Mononuclear cell (primary cell): ENCODE measurements at places on chromosomes 4 and X. TPM values are rescaled to one million over a fixed set of nuclear protein-coding genes. Genes with fewer than 3 reads are reported as not detected.

Gene TMEM150C
- total RNA-seq = 0.21 TPM

Gene SETD7
- 33.2 TPM for total RNA-seq

Gene EVC2
- 0.73 TPM for total RNA-seq

Gene TLL1
- total RNA-seq = not detected

Gene PLAC8
- 354 TPM for total RNA-seq

Gene UGT2A1
- not detected for total RNA-seq

Gene CDKL5
- total RNA-seq = 1.6 TPM

Gene SPANXN3
- not detected for total RNA-seq

Gene HTN3
- total RNA-seq = not detected

Gene PTCHD1
- under 0.01 TPM for total RNA-seq

Gene SMR3B
- total RNA-seq = not detected

Gene DUSP21
- total RNA-seq = not detected

Gene BRCC3
- 8.2 TPM for total RNA-seq

Gene AVPR2
- not detected for total RNA-seq

Gene C4orf17
- total RNA-seq = not detected

Gene KCTD8
- not detected for total RNA-seq
